ENCODE measurements at places on chromosomes 7 and 10.

DNA sequence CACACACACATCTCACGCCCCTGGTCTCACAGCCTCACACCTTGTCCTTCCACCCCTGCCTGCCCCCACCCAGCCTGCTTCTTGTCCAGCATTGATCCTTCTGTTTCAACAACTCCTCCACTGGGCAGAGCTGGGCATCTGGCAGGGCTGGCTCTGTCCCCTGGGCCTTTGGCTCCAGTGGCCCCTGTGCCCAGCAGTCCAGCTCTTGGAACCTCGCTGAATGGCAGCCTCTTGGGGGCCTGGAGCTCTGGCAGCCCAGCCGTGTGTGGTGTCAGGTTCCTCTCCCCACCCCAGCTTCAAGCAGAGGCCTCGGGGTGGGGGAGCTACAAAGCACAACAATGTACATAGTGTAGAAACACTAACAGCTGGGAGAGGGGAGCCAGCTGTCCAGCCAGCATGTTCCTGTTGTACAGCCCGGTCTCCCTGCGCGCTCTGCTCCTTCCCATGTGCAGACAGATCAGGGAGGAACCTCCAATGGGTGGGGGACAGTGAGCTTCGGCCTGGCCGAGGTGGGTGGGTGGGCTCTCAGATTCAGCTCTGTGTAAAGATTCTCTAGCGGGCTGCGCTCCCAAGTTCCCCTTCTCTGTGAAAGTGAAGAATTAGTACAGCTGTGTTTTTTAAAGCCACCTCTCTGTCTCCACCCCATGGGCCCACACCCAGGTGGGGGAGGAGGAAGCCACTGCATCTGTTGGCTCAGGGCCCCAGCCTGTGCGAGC is 19.4 kb downstream of the ZMIZ2 start:
- DNase-seq: peak; percentile 53

DNA sequence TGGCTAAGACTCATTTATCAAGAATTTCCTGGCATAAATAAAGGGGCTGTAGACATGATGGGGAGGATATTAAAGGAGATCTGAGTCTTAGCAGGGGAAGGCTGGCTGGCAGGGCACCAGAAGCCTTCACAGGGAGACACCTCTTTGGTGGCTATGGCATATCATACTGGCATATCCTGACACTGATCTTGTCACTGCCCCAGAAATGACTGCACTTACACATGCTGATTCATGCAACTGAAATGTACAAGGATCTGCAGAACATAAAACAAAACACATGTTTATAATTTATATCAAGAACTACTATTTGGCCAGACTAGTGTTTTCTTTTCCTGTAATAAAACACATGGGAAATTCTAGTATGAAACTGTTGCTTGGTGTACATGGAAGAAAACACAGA is 5.5 kb upstream of the LIPN start:
- DNase-seq: peak; percentile 83

- no peak for DNase-seq
Measured at GRCh38 chr10:119339109-119339508, 131.7 kb downstream of the GRK5 start.

DNA sequence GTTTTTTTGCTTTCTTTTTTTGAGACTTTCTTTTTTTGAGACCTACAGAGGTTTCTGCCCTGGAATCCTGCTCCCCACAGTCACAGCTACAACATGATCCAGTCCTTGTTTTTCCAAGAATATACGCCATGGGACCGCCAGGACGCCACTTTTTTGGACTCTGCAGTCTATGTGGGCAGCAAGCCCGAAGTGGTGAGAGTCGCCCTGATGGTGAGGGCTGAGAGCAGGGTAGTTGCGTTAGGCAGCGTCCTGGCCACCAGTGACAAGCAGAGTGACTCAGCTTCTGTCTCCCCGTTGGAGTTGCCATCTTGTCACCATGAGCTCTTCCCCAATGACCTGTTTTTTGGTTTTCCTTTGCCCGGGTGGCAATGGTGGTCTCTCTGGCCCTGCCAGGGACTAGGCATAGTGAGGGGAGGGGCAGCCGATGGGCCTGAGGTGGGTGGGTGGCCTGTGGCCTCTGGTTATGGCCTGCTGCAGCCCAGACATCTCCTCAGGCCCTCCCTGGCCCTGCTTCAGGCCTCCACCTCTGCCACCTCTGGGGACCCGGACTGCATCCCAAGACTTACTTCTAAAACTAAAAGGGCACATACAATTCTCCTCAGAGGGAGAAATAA is 88.0 kb upstream of the MALRD1 start:
- no peak for DNase-seq

GRCh38 chr7:17037356-17037755 is 155.6 kb upstream of the AGR3 start:
- DNase-seq: no peak

GRCh38 chr10:110353244-110354119 is 48.8 kb upstream of the SMNDC1 start:
- peak; percentile 89 for DNase-seq

DNA sequence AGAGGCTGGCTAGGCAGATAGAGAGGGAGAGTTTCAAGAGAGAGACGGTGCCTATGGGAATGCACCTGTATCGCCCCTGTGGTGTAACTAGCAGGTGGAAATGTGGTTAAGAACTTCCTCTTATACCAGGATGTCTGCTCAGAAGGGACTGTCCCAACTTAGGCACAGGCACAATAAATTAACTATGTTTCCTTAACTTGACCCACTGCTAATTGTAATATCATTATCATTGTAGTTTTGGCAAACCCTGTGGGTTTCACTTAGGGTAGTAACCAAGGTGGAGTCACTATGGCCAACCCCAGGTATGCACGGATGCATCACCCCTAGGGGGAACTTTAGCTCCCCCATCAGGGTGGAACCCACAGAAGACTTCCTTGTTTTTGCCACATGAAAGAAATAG is 455.7 kb downstream of the DGKB start:
- DNase-seq: no peak

DNA sequence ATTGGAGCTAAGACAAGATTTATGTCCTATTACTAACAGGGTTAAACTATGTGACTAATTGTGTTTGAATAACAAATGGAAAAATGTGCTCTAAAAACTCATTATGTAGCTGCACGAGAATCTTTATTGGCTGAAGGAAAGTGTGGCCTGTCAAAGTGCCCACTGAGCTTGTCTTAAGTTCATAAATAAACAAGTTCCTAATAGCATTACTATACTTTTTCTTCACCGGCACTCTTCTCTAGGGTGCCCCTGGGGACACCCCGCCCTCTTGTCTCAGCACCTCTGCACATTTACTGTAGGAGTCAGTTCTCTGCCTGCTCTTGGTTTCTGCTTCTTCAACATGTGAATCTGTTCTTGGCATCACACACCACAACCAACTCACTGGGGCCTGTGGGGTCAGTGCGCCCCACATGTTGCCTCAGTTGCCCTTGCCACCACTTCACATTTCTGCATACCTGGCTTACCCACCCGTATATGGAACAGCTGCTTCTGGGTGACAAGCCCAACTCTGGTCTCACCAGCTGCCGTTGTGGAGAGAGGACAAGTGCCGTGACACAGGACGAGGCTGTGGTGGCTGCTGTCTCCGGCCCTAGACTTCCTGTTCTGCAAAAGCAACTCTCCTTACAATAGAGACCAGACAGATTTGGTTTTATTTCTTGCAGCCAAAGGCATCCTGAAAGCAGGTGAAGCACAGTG is 96.3 kb upstream of the DDC start:
- DNase-seq: no peak

Measured in fibroblast of skin of right quadriceps (primary cell).